Activated CD4-positive, alpha-beta T cell treated with anti-CD3 and anti-CD28 coated beads, Interleukin-2, amount 50 U/mL, for 16 hours (primary cell): ENCODE measurements at places on chromosomes 7 and 10.

GRCh38 chr7:109549471-109550193 lies 980.0 kb downstream of the DNAJB9 start:
- DNase-seq: no peak

DNA sequence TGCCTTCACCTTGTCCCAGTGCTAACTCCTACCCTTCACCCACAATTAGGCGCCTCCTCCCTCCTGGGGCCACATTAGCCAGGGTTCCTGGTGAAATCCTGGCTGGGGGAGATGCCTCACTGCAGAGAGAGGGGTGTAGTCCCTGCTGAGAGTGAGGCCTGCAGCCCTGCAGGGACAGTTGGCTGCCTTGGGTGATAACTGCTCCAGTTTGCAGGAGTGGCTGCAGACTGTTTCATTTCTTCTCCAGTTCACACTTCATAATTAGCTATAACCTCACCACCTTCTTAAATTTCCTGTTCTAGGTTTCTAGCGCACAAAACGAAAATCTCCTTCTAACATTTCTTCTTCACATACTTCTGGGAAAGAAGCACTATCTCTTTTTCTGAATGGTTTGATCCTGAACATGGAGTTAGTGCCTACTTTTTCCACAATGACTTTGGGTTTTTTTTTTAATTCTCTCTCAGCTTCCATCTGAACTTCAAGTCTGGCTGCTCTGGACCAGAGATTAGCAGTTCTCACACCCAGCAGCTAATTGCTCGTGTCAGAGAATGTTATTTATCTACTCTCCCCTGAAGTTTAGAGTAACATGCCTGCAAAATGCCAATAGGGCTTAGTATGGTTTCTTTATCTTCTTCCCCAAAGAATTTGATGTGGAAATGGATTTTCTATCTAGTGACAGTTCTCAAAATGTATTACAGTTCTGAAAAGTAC lies 15.5 kb upstream of the JAZF1 start:
- no peak for DNase-seq

DNA sequence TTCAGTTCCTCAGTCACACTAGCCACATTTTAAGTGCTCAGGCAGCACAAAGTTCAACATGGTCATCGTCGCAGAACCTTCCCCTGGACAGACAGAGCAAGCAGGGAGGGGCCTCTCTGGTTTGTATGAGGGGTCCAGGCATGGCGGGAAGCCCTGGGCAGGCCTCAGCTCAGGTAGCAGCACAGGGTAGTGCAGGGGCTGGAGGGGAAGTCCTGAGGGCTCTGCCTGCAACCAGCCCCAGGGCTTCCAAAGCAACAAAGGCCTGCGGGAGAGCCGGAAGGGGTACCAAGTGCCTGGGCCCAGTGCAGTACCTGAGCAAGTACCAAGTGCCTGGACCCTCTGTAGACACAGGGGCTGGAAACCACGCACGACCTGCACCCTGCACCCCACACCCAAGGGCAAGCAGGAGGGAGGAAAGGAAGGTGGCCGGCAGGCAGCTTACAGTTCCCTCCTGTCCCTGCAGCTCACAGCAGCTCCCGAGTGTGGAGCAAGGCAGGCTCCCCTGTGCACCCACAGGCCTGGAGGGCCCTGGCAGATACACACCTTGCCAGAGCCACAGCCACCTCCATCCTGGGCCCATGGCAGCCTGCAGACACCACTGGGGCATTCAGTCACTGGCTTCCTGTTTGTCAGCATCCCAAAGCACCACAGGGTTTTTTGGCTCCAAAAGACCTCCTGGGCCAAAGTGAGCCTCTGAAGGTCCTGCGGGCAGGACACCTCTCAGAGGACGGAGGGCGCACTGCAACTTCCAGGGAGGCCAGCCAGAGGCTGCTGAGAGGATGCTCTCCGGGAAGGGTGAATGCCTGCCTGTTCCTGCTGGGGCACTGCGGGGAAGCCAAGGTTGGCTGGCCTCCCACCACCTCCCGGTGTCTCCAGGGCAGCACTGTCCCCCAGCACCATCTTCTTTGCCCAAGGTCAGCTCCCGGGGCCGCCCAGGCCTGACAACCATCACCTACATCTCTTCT lies 6.5 kb upstream of the RET start:
- no peak for DNase-seq

DNA sequence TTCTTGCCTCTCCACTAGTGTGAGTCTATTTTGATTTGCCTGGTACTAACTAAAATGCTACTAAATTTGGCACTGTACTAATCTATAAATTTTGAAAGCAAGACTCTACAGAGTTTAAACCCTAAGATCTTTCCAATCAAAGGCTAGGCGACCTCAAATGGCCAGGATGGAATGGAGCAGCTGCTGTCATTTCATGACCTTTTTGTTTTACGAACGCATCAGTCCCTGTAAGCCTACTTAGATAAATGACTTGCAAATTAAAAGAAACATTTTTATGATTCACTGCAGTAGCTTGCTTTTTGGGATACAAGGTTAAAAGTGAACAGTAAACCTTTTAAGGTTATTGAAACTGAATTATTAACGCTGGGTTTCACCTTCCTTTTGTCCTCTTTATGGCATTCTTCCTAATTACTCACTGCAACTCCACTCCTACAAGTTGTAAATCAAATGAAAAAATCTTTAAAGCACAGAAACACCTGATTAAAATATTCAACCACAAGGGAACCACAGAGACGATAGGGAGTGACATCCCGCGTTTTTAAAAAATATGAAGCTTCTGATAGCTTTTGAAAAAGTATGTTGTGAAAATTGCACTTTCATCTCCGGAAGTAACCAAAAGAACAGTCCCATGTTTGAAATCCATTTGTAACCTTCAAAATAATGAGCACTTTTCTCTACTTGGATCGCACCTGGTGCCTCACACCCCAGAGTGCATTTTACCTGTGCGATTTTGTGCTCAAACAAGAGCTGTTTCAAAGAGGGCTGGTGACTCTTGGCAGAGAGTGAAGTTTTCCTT lies 595.1 kb downstream of the PARD3 start:
- DNase-seq: no peak

DNA sequence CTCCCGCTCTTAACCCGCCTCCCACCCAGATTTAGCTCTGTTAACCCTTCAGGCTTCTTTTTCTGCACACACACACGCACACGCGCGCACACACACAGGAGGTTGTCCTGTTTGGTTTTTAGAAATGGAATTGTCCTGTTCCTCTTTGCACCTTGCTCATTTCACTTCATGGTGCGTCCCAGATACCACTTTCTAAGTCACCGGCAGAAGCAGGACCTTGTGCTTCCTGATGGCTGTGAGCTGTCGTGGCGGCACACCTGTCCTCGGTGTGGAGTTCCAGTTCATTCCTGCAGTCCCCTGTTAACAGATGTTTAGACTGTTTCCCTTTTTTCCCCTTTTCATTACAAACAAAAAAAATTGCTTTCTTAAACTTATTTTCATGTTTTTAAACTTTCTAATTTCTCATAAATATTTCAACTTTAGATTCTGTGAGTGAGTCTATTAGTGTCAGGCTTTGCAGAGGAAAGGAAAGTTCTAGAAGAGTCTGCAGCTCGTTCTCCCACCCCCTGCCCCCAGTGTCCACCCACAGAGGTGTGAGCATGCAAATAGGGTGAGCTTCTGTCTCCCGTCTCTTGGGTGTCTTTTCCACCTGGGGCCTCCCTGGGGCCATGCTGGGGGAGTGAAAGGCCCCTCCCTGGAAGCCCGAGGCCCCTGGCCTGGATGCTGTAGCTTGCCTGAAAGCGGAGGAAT lies 85.5 kb downstream of the LHPP start:
- DNase-seq: no peak
